ENCODE measurements at places on chromosomes 5 and 9.

GRCh38 chr9:114459464-114459863 is 45.8 kb downstream of the WHRN start:
- no peak for DNase-seq

DNA sequence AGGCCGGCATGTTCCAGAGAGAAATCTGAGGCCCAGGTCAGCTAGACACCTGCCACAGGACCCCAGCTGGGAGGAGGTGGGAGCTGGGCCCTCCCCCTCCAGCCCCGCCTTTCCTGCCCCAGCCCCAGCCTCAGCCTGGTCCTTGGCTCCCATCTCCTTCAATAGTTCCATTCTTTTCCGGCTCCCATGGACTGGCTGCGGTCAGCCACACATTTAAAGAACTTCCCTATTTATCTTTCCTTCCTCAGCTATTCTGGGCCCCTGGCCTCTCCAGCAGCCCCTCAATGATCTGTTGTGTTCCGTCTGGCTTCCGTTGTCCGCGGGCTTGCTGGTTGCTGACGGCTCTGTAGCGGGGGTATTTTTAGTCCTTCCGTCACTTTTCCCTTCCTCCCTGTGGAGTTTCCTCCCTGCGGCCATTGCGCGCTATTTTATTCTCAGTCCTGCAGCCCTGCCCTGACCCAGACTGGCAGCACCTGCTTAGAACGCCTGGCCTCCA is 73.8 kb downstream of the AMBP start:
- no peak for DNase-seq

DNA sequence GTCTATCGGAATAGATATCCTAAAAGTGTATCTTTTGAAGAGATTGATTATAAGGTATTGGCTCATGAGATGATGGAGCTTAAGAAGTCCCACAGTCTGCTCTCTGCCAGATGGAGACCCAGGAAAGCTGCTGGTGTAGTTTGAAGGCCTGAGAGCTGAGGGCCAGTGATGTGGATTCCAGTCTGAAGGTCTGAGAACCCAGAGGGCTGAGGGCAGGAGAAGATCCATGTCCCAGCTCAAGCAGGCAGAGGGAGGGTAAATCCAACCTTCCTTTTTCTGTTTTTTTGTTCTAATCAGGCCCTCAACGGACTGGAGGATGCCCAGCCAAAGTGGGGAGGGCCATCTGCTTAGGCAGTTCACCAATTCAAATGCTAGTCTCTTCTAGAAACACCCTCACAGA is 11.0 kb upstream of the ABL1 start:
- no peak for DNase-seq

GRCh38 chr5:39411061-39411460 is 13.7 kb downstream of the DAB2 start:
- DNase-seq, result no peak

GRCh38 chr5:122639864-122640263 is 135.0 kb upstream of the SNX2 start:
- no peak for DNase-seq

DNA sequence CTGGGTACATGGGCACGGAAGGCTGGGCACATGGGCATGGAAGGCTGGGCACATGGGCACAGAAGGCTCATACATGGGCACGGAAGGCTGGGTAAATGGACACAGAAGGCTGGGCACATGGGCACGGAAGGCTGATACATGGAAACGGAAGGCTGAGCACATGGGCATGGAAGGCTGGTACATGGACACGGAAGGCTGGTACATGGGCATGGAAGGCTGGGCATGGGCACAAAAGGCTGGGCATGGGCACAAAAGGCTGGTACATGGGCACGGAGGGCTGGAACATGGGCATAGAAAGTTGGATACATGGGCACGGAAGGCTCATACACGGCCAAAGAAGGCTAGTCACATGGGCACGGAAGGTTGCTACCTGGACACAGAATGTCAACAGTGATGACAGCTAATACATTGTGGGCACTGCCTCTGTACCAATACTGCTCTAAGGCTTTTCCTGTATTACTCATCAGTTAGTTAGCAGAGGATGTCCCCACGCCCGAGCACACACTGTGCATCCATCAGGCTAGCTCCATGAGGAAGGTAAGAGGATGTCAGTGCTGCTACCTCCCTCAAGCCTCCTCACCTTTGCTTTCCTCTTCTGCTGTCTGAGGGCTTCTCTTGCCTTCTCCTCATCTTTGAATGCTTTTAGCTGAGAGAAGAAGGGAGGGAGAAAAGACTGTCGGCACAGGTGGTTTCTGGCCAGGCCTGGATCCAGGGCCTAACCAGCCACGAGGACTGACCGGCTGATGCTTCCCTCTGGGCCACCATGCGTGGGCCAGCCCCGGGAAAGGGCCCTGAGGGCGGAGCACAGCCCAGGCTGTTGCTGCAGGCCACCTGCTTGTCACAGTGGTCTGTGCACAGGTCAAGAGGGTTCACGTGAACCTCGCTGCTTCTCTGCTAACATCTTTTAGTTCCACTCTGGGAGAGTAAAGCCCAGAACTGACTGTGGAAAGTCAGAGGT is 14.3 kb downstream of the GPX3 start:
- DNase-seq, result no peak

DNA sequence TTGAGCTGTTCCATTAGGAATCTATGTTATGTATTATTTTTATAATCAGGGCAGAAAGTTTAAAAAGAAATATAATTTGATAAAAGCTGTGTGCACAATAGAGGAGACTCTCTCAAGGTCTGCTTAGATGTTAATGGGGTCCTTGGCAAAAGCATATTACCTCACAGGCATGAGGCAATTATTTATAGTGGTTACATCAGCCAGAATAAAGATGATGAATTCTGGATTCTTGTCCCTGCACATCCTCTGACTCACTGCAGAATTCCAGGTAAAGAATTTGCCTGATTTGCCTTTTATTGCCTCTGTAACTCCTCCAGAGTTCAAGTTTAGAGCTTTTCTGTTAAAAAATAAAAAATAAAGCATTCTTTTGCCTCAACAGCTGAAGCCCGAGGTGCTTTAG is 253.6 kb downstream of the MAST4 start:
- no peak for DNase-seq

GRCh38 chr5:58452566-58453258 is 7.2 kb downstream of the PLK2 start:
- no peak for DNase-seq

DNA sequence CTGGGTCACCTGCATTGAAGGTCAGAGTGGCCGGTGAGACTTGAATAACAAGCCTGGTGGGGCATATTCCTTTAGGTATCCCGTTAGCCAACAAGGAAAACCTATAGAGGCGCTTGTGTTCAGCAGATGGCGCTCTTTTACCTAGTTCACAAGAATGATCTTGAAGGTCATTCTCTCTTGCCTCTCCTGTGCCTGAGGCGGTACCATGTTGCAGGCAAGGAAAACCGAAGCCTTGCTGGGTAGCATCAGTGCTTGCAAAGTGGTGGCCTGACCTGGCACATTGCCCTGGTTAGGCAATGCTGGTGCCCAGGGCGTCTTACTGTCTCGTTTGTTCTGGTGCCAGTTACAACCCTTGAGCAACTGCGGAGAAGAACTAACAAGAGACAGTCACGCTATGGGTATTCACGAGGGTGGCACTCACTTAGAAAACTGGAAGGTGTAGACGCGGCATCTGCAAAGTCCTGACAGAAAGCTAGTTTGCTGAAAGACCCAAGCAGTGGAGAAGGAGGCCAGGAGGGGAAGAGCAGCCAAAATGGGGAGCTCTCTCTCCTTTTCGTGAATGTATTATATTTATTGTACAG is 56.7 kb downstream of the AOPEP start:
- DNase-seq, result no peak

Measured in stimulated activated CD4-positive, alpha-beta T cell treated with anti-CD3 and anti-CD28 coated beads, TNF-alpha, amount 100 ng/mL, for 4 hours (primary cell).